ENCODE measurements at places on chromosomes 7 and 10.

GRCh38 chr10:110275128-110275729 is 29.5 kb downstream of the SMNDC1 start:
- no peak for DNase-seq

- DNase-seq, result no peak
Measured at GRCh38 chr10:52984169-52984568, 211.6 kb upstream of the MBL2 start.

DNA sequence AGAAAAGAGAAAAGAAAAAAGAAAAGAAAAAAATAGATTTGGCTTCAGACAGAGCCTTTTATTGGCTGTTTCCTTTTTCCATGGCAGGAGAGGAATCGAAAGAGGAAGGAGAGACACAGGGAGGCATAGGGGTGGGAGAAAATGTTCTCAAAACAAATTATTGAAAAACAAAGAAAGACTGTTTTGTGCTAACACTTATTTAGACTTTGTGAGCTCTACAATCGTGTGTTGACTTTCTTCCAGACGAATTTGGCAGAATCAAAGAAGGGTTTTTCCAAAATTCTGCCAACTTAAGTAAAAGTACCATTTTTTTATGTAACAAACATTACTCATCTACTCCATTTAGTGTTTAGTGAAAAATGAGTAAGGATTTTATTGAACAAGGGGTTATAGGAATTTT is 982.2 kb downstream of the REEP3 start:
- DNase-seq, result no peak

GRCh38 chr7:39240864-39241263 is 263.2 kb downstream of the POU6F2 start:
- no peak for DNase-seq

DNA sequence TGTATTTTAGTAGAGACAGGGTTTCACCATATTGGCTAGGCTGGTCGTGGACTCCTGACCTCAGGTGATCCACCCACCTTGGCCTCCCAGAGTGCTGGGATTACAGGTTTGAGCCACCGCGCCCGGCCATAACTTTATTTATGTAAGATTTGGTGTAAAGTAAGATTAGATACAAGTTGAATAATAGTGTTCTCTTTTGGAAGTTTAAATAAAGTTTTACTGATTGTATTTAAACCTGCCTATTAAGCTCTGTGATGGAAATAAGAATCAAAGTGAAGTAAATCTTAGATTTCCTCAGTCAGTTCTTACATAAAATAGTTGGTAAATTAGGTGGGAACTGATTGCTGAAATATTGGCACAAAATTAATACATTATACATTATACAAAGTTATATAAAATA is 86.0 kb downstream of the MKLN1 start:
- DNase-seq, result no peak

- DNase-seq, result no peak
Measured at GRCh38 chr7:29471444-29472138, 92.0 kb upstream of the PRR15 start.

- no peak for DNase-seq
Measured at GRCh38 chr10:131155876-131156230, 155.7 kb downstream of the TCERG1L start.

GRCh38 chr10:92244796-92245195 is 46.1 kb downstream of the CPEB3 start:
- DNase-seq, result no peak

DNA sequence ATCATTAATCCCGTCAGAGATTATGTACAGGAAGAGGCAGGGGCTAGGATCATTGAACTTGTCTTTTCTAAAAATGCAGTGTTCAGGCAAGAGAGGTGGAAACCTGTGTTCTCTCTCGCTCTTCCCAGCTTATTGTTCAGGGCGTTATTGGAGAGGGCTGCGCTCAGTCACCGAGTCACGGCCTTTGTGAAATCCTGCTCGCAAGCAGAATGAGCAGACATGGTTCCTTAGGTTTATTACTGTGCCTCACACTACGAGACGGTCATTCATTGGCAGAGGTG is 631 bp upstream of the PRKRIP1 start:
- no peak for DNase-seq

- no peak for DNase-seq
Measured at GRCh38 chr10:88221010-88221973, 357.9 kb downstream of the PTEN start.

GRCh38 chr10:77157248-77158019 is 480.2 kb downstream of the KCNMA1 start:
- no peak for DNase-seq

GRCh38 chr7:157834501-157835163 is 497.8 kb downstream of the DNAJB6 start:
- DNase-seq, result no peak

- no peak for DNase-seq
Measured at GRCh38 chr7:36019538-36019937, 133.5 kb upstream of the EEPD1 start.

GRCh38 chr10:59271160-59271559 is 91.2 kb downstream of the FAM13C start:
- no peak for DNase-seq

GRCh38 chr7:105766421-105767073 is 109.9 kb downstream of the ATXN7L1 start:
- no peak for DNase-seq

- DNase-seq, result no peak
Measured at GRCh38 chr10:33897291-33897752, 562.9 kb upstream of the NRP1 start.

GRCh38 chr10:99569253-99569939 is 36.7 kb downstream of the NKX2-3 start:
- no peak for DNase-seq

GRCh38 chr7:3246127-3246526 is 54.9 kb upstream of the SDK1 start:
- no peak for DNase-seq

DNA sequence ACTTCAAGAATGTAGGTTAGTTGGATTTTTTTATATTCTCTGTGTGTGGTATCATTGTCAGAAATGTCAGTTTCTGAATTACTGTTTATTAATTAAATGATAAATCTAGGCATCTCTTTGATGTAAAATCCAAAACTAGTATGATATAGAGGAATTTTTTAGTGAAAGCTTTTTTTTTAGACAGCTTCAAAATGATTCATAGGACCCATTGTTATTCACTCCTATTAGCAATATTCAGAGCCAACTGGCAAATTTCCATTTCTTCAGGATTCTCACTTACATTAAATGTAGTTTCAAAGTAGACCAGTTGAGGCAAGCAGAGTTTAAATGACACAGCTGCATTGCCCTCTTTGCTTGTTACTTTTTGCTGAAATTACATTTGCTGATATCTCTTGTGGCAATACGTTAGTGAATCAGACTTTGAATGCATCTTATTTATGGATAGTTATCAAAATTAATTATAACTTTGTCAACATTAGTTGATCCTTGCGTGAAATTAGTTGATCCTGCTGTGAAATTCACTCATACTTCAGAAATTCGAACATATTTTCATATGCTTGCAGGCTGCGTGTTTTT is 20.3 kb downstream of the ZNF277 start:
- no peak for DNase-seq

DNA sequence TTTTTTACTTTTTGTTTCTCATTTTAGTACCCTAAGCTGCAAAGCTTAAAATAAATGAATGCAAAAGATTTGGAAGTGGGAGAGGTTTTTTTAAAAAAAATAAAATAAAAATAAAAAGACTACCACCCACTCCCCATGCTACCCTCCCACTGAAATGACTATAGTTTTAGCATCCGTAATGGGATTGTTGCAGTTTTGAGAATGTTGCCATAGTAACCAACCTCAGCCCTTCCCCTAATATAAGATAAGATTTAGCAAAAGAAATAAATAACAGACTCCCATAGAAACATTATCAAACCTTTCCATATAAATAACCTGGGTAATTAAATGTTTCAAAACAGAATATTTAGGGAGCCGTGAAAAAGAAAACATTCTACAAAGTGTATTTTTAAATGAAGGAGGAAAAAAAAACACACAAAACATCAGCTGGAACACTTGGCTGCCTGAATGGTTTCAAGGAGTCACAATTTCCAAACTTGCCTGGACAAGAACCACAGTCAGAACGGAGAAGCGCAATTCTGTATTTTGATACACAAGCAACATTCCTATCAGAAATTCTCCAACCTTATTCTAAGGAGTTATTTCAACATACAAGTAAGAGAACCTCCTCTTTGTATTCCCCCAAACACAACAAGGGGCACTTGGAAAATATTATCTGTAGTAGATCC is 57.4 kb downstream of the DGKI start:
- no peak for DNase-seq

Data from suppressor macrophage treated with lipopolysaccharide for 4 hours (primary cell).